ENCODE measurements at places on chromosomes 6 and 20.

GRCh38 chr20:58760856-58761255 lies 68.3 kb downstream of the NPEPL1 start:
- no peak for DNase-seq

- DNase-seq, result no peak
Observed at GRCh38 chr6:97133067-97133466, 149.9 kb downstream of the MMS22L start.

GRCh38 chr6:21636876-21637275 lies 43.3 kb downstream of the SOX4 start:
- no peak for DNase-seq

DNA sequence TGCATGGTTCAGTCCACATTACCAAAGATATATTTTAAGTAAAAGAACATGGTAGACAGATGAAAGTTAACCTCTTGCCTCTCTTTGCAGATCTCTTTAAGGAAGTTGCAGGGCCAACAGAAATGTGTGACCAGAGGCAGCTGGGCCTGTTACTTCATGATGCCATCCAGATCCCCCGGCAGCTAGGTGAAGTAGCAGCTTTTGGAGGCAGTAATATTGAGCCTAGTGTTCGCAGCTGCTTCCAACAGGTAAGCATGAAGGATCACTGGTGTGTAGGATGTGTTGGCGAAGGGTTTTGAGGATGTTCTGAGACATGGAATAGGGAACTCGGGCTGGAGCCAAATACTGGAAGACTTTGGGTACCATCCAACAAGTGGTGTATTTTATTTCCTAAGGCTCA lies 508.6 kb downstream of the UTRN start:
- no peak for DNase-seq

- no peak for DNase-seq
Observed at GRCh38 chr6:151494235-151494935, 568 bp downstream of the CCDC170 start.

GRCh38 chr20:60139663-60140446 lies 181.6 kb downstream of the CDH26 start:
- DNase-seq, result no peak

- no peak for DNase-seq
Observed at GRCh38 chr6:110628330-110628729, 151.9 kb upstream of the SLC22A16 start.

DNA sequence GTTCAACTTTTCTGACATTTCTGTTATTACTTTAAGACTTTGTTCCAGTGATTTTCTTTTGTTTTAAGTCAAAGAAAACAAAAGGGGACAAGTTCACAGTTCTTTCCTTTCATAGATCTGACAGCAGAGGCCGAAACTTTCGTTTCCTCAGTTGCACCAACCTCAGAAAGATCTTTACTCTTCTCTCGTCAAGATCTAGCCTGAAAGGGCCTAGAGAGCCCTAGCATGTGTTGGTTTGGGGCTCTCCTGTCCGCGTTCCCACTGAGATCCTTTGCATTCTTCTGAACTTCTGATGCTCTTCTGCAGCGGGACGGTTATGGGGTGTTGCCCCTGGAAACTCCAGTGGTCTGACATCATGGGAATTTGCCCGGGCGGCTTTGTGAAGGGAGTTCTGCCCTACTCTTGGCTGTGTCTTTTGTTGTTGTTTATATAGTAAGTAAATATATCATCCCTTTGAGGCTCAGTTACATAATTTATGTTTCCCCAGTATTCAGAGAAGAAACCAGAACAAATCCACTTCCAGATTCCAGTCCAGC lies 129.1 kb downstream of the SASH1 start:
- no peak for DNase-seq

DNA sequence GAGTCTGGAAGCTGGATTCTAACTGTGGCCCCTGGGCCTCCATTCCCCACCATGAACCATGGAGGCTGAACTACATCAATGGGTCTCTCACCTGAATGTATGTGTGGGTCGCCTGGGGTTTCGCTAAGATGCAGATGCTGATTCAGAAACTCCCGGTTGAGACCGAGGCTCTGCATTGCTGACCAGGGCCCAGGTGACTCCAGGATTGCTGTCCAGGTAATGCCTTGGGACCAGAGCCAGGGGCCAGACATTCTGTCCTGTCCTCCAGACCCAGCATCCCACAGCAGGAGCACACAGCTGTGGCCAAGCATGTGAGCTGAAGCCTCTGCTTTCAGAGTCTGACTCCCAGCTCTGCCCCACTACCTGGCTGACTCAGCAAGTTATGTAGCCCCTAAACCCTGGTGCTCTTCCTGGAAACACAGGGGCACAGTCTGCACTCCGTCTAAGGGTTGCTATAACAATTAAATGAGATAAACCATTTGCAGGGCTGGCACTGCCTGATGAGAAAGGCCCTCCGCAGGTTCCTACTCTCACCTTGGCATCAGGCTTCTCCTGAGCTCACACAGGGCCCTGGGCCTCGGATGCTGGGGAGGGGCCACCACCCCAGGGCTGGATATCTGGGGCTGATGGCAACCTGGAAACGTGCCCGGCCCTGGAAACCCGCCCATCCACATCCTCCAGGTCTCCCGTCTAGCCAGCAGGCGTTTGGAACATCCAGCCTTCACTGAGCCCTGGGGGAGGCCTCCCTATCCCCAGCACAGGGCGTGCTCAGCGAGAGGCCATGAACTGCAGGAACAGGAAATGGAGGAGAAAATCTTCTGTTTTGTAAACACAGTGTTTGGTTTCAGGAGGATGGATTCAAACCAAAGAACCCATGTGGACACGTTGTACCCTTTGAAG lies 175.7 kb downstream of the DLL1 start:
- no peak for DNase-seq

DNA sequence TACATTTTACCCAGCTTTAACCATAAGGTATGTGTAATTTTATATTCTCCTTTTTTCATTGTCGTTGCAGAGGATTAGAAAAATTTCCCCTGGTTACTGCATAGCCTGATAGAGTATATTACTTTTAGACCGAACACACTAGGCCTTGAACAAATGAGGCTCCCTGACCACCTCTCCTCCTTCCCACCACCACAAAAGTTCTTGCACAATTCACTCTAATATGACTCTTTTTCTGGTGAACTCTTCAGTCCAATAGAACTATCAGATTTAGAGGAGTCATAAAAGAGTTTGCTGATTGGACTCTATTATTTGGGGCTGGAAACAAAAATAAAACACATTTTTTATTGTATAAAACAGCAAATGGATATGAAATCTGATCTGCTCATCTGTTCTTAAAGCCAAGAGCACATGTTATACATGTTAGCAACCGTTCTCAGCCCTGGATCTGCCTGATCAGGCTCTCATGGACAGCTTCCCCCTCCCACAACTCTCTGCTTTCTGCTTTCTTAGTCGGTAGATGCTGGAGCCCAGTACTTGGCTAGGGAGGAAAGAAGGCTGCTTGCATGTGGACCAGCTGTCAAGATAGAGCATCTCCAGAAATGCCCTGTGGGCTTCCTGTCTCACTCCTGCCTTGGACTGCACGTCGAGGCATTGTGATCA lies 83.5 kb downstream of the CD164 start:
- no peak for DNase-seq

- DNase-seq, result no peak
Observed at GRCh38 chr6:26223228-26223627, 136.0 kb downstream of the HFE start.

DNA sequence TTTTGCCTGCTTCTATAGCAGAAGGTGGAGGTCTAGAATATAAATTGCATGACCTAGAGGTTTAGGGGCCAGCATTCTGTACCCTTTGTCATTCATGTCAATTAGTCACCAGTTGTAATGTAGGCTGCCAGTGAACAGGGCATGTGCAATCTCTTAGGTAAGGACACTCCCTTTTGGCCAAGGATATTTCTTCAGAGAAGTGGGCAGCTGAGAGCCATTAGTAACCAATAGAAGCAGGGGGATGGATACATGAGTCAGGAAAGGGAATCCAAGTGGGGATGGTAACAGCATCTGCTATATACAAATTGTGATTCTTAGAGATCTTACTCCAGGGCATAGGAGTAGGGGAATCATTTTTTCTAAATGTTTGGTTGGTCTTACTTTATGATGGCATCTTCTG lies 494.2 kb upstream of the JAG1 start:
- no peak for DNase-seq

DNA sequence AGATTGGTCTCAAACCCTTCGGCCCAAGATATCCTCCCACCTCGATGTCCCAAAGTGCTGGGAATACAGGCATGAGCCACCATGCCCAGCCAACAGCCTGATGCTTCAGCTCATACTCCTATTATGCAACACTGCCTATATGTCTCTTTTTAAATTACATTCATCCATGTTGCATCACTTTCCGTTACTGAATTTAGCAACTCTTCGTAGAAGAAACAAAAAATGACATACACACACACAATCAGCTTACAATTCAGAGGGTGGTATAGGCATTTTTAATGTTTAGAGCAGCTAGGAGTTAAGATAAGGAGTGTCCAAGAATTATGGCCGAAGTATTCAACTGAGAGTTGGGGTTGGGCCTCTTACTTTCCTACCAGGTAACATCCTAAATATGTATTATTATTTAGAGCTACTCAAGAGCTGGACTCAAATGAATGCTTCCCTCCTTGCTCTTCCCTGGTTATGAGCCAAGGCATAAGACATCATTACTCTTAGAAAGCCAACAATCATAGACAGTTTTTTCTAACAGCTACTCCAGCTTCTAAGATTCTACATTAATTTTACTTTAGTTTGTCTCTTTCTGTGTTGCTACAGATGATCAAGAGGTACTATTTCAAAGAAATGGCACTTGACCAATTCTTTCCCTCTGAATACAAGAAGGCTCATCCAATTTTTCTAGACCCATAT lies 62.0 kb upstream of the BMP5 start:
- no peak for DNase-seq

- no peak for DNase-seq
Observed at GRCh38 chr20:1587781-1588532, 30.5 kb upstream of the SIRPD start.

GRCh38 chr20:48807586-48808381 lies 20.0 kb downstream of the PREX1 start:
- no peak for DNase-seq

GRCh38 chr6:62614442-62614841 lies 328.4 kb upstream of the KHDRBS2 start:
- DNase-seq, result no peak

- no peak for DNase-seq
Observed at GRCh38 chr6:168380956-168381605, 59.9 kb upstream of the SMOC2 start.

- DNase-seq, result no peak
Observed at GRCh38 chr20:19833395-19833794, 75.3 kb downstream of the RIN2 start.

DNA sequence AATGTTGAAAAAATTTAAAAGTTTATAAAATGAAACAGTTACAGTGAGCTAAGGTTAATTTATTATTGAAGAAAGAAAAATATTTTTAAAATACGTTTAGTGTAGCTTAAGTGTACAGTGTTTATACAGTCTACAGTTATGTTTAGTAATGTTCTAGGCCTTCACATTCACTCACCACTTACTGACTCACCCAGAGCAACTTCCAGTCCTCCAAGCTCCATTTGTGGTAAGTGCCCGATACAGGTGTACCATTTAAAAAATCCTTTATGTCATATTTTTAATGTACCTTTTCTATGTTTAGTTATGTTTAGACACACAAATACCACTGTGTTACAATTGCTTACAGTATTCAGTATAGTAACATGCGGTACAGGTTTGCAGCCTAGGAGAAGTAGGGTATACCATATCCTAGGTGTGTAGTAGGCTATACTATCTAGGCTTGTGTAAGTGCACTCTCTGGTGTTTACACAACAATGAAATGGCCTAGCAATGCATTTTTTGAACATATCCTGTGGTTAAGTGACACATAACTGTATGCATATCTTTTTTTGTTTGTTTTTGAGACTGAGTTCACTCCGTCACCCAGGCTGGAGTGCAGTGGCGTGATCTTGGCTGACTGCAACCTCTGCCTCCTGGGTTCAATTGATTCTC lies 26.3 kb downstream of the FLRT3 start:
- no peak for DNase-seq

- DNase-seq, result no peak
Observed at GRCh38 chr6:126628125-126628524, 288.2 kb downstream of the CENPW start.

DNA sequence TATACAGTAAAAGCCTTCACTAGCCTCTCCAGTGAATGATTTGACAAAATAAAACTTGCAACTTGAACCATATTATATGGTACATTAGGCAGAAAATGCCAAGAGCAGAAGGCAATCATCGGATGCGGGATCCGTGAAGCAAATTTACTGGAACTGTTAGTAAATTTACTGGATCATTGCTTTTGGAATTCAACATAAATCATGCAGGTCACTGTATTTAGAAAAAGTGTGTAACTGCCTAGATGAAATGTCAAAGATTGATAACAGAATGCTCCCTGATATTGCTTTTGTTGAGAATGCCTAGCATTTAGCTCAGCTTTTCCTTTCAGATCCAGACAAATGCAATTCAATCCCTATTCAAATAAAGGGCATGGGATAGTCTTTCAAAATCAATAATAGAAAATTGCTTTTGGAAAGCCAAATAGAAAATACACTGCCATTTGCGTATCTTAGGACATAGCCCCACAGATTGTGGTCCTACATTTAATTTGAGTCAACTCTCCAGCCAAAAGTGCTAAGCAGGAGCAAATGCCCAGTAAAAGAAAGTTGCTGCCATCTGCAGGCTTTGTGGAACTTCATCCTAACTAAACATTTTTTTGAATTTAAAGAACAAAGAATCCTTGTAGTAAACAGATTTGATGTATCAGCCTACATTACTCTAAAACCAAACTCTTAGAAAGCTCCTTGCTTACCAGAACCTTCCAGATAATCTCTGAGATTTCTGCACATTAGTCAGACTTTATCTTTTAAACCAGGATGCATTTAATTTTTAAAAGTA lies 109.5 kb upstream of the HSF2 start:
- no peak for DNase-seq

DNA sequence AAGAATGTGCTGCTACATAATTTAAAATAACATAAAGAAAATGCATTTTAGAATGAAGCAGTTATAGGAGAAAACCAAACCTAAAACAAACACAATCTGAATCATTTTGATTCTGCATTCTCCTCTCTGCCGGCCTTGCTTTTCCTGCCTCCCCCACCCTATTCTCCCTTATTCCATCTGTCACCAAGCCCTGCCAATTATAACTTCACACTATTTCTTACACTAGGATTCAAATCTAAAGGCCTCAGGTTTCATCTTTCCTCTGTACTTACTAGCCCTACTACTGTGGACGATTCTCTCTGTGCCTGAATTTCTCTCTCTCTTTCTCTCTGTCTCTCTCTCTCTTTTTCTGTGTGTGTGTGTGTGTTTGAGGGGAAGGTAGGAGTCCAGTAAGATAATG lies 18.7 kb upstream of the PRIM2 start:
- no peak for DNase-seq

- DNase-seq, result no peak
Observed at GRCh38 chr6:125213939-125214338, 60.4 kb downstream of the TPD52L1 start.

DNA sequence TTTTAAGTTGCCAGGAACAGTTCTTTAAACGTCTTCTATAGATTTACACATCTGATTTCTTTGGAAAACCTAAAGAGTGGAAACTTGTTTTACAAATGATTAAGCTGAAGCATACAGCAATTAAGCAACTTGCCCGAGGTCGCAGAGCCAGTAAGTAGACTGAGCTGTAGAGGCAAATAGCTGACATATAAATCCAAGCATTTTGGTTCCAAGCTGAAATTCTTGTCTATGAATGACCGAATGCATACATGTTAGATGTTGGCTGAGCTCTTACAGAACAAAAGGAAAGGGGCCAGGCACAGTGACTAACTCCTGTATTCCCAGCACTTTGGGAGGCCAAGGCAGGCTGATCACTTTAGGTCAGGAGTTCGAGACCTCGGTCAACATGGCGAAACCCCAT lies 101.8 kb upstream of the SGK1 start:
- no peak for DNase-seq
